ENCODE measurements at places on chromosomes 4 and X. TPM values are rescaled to one million over a fixed set of nuclear protein-coding genes. Genes with fewer than 3 reads are reported as not detected.

DNA sequence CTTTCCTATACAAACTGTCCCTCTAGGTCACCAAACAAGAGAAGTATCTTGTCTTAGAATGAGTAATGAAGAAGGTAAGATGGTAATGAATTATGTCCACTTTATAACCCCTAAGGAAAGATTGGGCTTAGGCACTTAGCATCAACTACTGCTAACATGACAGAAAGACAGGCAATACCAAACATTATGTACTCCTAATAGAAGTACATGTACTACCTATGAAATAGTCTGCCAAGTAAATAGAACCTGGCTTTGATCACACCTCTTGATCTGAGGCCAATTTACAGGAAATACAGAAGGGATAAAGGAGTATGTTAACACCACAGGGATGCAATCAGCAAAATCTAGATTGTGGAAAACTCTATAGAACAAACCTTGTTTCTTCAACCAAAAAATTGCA is 14.1 kb upstream of the PCYT1B start:
- peaks cover 29% of the 10 kb centered on the region for H3K4me1 ChIP-seq
- H3K4me3 ChIP-seq: no peak overlapping the region
- H3K27ac ChIP-seq: no peak overlapping the region
- no peaks in the 10 kb centered on the region for H3K36me3 ChIP-seq
- DNase-seq: no peak

- no peak for DNase-seq
- H3K27me3 ChIP-seq: no peaks in the 10 kb centered on the region
- no peaks in the 10 kb centered on the region for H3K36me3 ChIP-seq
- no peak overlapping the region for H3K4me3 ChIP-seq
- H3K4me1 ChIP-seq: no peaks in the 10 kb centered on the region
Observed at GRCh38 chrX:69988955-69989394, 60.8 kb downstream of the AWAT2 start.

- no peak overlapping the region for H3K27ac ChIP-seq
- no peaks in the 10 kb centered on the region for H3K4me1 ChIP-seq
- no peak for DNase-seq
- H3K36me3 ChIP-seq: no peaks in the 10 kb centered on the region
- H3K4me3 ChIP-seq: no peak overlapping the region
- no peaks in the 10 kb centered on the region for H3K27me3 ChIP-seq
Observed at GRCh38 chrX:118751950-118752783, 24.8 kb downstream of the IL13RA1 start.

GRCh38 chrX:23364416-23364815 is 29.8 kb downstream of the PTCHD1 start:
- H3K27me3 ChIP-seq: no peaks in the 10 kb centered on the region
- no peaks in the 10 kb centered on the region for H3K36me3 ChIP-seq

Gene GALNT7
- 44.6 TPM for total RNA-seq

- H3K4me3 ChIP-seq: no peak overlapping the region
- H3K27ac ChIP-seq: no peak overlapping the region
- H3K4me1 ChIP-seq: peaks cover 13% of the 10 kb centered on the region
Observed at GRCh38 chrX:108399418-108400165, 38.6 kb downstream of the COL4A6 start.

Gene IL2RG
- total RNA-seq: not detected

Gene MAGEA9B
- not detected for total RNA-seq

GRCh38 chr4:113221990-113222389 is 172.5 kb downstream of the ANK2 start:
- H3K27ac ChIP-seq: no peak overlapping the region
- no peaks in the 10 kb centered on the region for H3K36me3 ChIP-seq
- H3K4me3 ChIP-seq: no peak overlapping the region
- no peaks in the 10 kb centered on the region for H3K27me3 ChIP-seq
- H3K4me1 ChIP-seq: peaks cover 27% of the 10 kb centered on the region

Gene SERPINA7
- total RNA-seq: not detected

GRCh38 chr4:123110147-123110546 is 187.8 kb upstream of the NUDT6 start:
- no peak overlapping the region for H3K4me3 ChIP-seq
- H3K4me1 ChIP-seq: peaks cover under 1% of the 10 kb centered on the region
- no peaks in the 10 kb centered on the region for H3K36me3 ChIP-seq
- H3K27ac ChIP-seq: no peak overlapping the region

DNA sequence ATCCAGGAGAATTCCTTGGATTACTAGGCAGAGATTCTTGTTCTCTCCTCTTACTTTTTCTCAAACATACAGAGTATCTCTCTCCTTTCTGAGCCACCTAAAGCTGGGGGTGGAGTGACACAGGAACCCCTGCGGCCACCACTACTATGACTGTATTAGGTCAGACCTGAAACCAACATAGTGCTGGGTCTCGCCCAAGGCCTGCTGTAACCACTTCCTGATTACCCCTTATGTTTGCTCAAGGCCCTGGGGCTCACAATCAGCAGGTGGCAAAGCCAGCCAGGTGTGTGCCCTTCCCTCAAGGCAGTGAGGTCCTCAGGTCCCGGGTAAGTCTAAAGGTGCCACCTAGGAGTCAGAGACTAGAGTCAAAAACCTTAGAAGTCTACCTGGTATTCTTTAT is 166.4 kb downstream of the PARM1 start:
- H3K27me3 ChIP-seq: no peaks in the 10 kb centered on the region
- no peak overlapping the region for H3K27ac ChIP-seq
- H3K4me1 ChIP-seq: no peaks in the 10 kb centered on the region
- no peak for DNase-seq

Gene CASP3
- 46.1 TPM for total RNA-seq

Gene PIR
- total RNA-seq: 45.0 TPM

- H3K27me3 ChIP-seq: no peaks in the 10 kb centered on the region
- H3K27ac ChIP-seq: no peak overlapping the region
- H3K36me3 ChIP-seq: no peaks in the 10 kb centered on the region
- no peak overlapping the region for H3K4me3 ChIP-seq
Observed at GRCh38 chr4:134885436-134885835, 683.8 kb upstream of the PABPC4L start.

GRCh38 chr4:7698584-7698983 is 241.1 kb downstream of the AFAP1 start:
- H3K27ac ChIP-seq: no peak overlapping the region
- H3K4me3 ChIP-seq: no peak overlapping the region
- H3K36me3 ChIP-seq: no peaks in the 10 kb centered on the region
- no peaks in the 10 kb centered on the region for H3K27me3 ChIP-seq

Gene IDS
- total RNA-seq: 14.5 TPM

DNA sequence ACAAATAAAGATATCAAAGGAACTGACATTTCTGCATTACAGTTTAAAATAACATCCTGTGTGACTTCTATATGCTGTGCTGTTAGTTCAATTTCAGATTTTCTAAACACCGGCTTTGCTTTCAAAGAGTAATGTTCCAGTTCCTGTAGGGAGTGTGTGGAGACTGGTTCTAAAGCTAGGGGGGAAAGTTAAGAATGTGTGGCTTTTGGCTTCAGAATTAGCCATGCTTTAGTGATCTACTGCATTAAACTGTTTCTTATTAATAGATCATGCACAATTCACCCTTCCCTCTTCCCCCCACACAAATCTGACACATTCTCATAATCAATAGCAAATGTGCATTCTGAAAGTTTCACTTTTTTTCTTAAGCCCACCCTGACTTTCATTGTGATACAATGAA is 32.0 kb upstream of the DKK2 start:
- no peaks in the 10 kb centered on the region for H3K27me3 ChIP-seq
- no peaks in the 10 kb centered on the region for H3K4me1 ChIP-seq
- DNase-seq: no peak
- H3K36me3 ChIP-seq: no peaks in the 10 kb centered on the region
- H3K27ac ChIP-seq: no peak overlapping the region
- H3K4me3 ChIP-seq: no peak overlapping the region

- no peaks in the 10 kb centered on the region for H3K36me3 ChIP-seq
- peak within 1 kb of the TSS; percentile 74 for H3K4me3 ChIP-seq
- peak within 1 kb of the TSS; percentile 95 for H3K27ac ChIP-seq
- no peaks in the 10 kb centered on the region for H3K27me3 ChIP-seq
- H3K4me1 ChIP-seq: no peaks in the 10 kb centered on the region
Observed at GRCh38 chrX:54807524-54808108, at the start of gene MAGED2. TSS of gene MAGED2 (plus strand) at chrX:54807745. CDS start at chrX:54809332, 1,587 bp downstream.

- peaks cover 9% of the 10 kb centered on the region for H3K4me1 ChIP-seq
- H3K36me3 ChIP-seq: no peaks in the 10 kb centered on the region
Observed at GRCh38 chr4:138865765-138866164, 149.8 kb upstream of the NOCT start.
